AG04450 (cell line): ENCODE measurements at places on chromosomes 4 and X.

DNA sequence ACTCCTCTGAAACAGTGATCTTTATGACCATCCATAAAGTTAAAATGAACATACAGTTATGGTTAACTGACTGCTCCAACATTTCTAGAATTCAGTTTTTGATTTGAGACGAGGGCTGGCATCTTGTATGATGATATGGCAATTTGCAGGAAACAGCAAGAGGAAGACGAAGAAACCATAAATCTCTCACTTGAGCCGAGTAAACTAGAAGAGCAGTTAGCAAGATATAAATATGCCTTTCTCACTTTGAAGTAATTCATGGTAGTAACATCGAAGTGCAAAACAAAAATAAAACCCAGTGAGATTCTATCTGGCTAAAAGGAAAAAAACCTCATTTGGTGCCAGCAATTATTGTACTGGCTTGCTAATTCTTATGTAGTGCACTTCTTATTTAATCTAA is 139.0 kb upstream of the SPRY1 start:
- no peak for DNase-seq

GRCh38 chr4:24937176-24937916 is 24.5 kb upstream of the CCDC149 start:
- no peak for DNase-seq

GRCh38 chrX:123740006-123740405 is 7.2 kb upstream of the THOC2 start:
- no peak for DNase-seq

GRCh38 chr4:158282252-158282651 is 72.0 kb downstream of the TMEM144 start:
- DNase-seq = no peak

GRCh38 chr4:71052034-71052433 is 58.6 kb downstream of the DCK start:
- DNase-seq = no peak

DNA sequence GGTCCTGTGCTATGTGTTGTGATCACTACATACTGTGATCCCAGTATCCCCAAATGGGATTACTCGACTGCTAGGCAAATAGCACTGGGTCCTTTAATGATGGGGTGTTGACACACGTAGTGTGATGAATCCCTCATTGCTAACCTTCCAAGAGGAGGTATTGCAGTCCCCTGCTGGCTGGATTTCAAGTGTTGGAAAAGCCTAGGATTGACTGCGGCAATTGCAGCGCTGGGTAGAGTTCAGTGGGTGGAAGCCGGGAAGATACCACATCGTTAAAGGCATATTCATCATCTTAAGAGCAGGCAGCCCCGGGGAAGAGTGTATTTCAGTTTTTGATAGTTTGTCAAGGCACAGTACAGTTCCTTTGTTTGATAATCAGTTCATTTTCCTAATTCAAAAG is 159.9 kb downstream of the TRIML1 start:
- DNase-seq = no peak

DNA sequence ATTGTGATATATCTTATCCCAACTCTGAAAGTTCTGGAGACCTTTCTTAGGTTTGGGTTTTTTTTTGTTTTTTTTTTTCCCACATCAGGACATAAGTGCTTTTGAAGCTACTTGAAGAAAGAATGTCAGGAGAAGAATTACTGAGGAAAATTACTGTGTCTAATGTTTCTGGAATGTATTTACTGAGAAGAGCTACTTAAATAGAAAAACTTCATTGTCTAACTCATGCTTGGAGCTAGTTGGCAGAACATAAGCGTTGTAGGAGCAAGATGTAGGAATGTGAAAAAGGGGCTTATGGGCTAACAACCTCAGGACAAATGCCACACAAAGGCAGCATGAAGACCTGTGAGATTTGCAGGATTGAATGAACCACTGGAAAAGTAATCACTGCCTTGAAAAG is 166.6 kb upstream of the GLRA2 start:
- no peak for DNase-seq

DNA sequence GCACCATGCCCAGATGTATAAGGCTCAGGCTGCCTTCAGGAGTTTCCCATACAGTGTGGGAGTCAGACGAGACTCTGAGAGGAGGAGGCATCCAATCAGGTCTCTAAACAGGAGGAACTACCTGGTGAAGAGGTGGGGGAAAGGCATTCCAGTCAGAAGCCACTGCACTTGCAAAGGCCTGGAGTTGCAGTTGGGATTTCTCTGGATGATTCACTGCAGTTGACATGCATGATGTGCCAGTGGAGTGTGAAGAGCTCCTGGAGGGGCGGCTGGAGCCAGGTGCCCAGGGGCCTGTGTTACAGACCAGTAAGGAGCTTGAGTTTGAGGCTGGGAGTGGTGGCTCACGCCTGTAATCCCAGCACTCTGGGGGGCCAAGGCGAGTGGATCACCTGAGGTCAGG is 339.1 kb downstream of the ARHGAP10 start:
- no peak for DNase-seq

DNA sequence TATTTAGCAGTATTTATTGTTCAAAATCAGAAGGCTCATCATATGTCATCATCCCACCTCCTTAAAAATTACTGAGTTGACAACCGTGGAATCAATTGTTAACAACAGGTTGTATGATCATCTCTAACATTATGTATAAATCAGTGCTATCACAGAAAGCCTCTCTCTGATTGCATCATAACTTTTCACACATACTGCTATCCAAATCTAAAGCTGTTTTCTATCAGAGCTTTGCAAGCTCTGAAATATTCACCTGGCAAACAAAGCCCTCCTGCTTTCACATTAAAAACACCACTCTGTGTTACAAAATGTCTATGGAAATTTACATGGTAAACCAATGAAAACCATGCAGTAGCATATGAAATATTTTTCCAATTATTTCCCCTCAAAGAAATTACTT is 310.0 kb downstream of the PDGFC start:
- no peak for DNase-seq
